Left ventricle myocardium superior (tissue), 1 donor: ENCODE measurements at places on chromosomes 16 and 17.

DNA sequence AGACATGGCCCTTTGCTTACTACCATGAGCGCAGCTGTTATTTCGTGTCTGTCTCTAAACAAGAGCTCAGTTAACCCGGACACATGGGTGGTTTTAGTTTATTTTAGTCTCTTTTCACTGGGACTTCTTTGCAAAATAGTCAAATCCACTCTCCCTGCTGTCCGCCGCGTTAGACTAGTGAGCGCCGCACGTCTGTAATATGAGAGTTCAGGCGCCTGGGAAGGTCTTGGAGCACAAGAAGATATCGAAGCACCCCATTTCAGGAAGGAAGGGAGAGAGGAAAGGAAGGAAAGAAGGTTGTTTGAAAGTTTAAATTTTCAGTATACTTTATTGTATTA is 111.0 kb upstream of the CHMP6 start:
- no peak for DNase-seq

- DNase-seq = no peak
Measured at GRCh38 chr16:74568961-74569631, 37.8 kb downstream of the GLG1 start.

- no peak for DNase-seq
Measured at GRCh38 chr16:78473031-78473699, 373.7 kb downstream of the WWOX start.

DNA sequence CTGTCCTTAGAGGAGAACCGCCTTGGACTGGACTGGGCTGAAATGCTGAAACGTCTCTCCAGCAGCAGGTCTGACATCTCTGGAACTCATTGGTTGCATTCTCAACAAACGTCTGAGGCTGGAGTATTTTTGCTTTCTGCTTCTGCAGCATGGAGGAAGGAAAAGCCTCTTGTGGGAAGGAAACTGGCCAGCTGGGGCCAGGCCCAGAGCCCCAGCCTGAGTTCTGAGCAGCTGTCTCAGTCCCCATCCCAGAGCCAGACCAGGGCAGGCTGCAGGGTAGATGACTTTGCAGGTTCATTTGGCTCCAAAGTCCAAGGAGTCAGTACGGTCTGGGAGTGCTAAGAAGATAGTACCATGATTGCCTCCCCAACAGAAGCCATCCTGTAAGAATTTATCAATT is 18.3 kb downstream of the TEKT3 start:
- peak; percentile 64 for DNase-seq

DNA sequence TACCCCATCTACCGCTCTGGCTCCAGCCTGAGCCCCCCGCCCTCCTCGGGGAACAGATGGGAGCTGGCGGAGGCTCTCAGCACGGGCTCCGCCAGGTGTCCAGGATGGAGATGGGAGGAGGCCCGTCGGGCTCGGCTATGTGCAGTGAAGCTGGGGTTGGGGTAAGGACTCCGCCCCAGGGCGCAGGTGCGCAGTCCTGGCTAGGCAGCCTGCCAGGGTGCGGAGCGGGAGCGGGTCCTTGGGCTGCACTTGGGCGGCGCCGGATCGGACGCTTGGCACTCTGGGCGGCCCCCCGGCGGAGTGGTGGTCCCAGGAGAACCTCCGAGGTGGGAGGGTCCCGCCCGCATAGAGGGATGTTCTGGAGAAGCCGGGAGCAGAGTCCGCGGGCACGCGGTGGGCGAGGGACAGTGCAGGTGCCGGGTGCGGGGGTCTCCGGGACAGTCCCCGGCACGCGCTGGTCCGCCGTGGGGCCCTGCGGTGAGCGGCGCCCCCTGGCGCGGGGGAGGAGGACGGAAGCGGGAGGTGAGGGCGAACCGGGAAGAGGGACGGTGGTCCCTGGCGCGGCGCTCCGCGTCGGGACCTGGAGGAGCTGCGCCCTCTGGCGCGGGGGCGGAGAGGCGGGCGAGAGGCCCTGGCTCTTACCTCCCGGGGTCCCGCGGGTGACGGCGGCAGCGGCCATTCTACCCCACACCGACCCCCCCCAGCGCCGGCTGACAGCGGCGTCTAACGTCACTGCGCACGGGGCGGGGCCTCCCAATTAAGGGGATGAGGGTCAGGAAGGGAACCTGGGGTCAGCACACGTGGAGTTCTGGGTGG is at the start of gene CAMTA2:
CAMTA2 (minus strand) TSS at position 725 of the 816 bp plus-strand sequence. CDS start 1,453 bp downstream, outside the sequence.
- DNase-seq = peak; percentile 96

- DNase-seq = no peak
Measured at GRCh38 chr16:56246051-56246817, 54.9 kb downstream of the GNAO1 start.

DNA sequence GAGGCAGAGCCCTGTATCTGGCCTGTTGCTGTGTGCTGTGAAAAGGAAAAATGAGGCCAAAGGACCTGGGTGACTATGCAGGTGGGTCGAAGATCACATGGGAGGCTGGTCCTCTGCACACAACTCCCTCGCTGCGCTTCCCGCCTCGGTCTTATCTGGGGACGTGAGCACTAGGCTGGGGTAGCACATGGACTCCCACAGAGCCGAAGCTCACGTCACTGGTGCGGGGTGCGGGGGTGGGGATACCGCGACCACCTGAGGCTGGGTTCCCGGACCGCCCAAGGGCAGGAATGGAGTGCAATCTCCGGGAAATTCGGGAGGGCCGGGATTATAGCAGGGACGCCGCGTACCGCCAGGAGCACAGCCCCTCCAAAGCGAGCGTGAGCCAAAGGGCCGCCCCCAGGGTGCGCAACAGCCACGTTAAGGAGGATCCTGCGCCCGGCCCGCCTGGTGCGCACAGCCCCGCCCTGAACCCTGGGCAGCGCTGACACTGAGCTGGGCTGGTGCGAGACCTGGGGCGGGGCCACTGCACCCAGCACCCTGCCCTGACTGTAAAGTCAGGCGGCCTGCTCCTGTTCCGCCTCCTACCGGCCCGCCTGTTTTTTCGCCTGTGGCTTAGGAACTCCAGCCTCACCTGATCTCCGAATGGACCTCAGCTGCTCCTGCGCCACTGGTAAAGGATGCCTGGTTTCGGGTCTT is 4.8 kb downstream of the MT1A start:
- peak; percentile 82 for DNase-seq

DNA sequence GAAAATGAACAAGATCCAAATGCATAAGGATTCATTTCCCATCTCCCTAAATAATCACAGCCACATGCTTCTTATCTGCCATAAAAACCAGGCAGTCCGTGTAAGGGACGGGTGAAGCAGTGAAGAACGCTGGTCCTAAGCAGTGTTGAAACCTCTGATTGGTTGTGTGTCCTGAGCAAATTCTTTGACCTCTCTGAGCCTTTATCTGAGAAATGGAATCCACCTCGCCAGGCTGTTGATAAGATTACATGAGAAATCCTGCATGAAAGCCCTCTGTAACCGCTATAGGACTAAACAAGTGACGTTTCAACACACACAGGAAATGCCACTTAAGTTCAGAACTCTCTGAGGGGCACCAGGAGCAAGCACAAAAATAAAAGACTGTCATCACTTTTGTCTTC is 26.8 kb downstream of the GAS7 start:
- no peak for DNase-seq

DNA sequence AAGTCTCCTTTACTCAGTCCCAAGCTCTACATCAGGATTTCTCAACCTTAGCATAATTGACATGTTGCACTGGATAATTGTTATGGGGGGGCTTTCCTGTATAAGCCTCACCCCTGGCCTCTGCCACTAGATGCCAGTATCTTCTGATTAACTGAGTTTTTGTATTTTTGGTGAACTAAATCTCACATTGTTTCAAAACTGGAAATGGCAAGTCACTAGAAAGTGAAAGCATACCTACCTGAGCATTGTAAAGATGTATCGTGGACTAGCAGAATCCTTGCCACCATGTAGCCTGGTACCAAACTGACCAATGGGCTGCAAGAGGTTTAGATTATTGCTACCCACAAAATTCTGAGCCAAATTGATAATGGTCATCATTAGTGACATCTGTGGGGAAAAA is 15.0 kb downstream of the TOP2A start:
- DNase-seq = no peak

DNA sequence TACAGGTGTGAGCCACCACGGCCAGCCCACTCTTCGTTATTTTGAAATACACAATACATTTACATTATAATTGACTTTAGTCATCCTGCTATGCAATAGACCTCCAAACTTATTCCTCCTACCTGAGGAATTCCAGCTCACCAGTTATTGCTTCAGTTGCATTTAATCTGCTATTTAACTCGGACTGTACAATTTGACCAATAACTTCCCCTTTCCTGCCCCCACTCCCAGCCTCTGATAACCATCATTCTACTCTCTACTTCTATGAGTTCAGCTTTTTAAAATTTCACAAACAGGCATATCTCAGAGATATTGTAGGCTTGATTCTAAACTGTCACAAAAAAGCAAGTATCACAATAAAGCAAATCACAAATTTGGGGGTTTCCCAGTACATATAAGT is 157.0 kb downstream of the COPRS start:
- no peak for DNase-seq

GRCh38 chr16:68289621-68290329 is 21.0 kb downstream of the SLC7A6OS start:
- DNase-seq = no peak

DNA sequence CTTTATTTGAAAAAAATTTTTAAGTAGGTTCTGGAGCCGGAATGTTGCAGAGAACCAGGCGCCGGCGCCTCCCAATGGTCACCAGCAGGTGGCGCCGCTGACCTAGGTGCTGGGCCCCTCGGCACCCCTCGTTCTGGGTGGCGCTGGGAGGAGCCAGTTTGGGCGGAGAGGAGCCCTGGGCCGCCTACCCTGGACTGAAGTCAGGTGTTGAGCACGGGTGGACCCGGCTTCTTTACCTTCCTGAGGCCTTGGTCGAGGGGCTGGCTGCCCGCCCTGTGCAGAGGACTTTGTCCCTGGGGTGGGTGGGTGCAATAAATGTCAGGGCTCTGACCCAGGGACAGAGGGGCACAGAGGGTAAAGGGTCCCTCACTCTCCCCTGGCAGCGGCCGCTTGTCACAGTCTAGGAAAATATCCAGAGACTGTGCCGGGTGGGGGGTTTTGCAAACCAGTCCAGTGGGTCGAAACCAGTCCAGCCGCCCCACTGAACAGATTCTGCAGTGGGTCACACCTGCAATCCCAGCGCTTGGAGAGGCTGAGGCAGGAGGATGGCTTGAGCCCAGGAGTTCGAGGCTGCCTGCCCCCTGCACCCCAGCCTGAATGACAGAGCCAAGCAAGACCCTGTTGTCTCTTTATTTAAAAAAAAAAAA is 30.1 kb upstream of the TNFRSF13B start:
- DNase-seq = peak; percentile 90

DNA sequence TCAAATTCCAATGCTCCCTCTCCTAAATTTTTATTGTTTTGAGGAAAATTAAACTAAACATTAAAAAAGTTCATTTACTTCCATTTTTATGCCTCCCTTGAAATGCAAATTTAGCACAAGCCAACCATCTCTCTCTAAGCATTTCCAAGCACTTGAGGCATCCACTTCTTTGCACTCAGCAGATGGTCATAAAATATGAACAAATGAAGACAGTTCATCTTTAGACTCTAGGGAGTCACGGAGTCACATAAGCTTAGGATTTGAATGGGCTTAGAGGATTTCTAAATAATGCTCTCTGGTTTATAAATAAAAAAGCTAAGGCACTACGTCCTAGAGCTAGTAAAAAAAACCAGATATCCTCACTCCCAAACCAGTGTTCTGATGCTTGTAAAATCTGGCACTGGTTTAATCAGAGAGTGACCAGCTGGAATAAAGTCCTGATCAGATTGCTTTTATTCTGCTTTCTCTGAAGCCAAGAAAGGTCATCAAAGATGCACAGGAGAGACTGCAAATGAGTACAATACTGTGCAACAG is 204.2 kb downstream of the CA10 start:
- no peak for DNase-seq

GRCh38 chr17:47120521-47121095 is 68.5 kb downstream of the CDC27 start:
- no peak for DNase-seq

GRCh38 chr16:86700046-86700945 is 121.9 kb downstream of the FOXL1 start:
- no peak for DNase-seq

DNA sequence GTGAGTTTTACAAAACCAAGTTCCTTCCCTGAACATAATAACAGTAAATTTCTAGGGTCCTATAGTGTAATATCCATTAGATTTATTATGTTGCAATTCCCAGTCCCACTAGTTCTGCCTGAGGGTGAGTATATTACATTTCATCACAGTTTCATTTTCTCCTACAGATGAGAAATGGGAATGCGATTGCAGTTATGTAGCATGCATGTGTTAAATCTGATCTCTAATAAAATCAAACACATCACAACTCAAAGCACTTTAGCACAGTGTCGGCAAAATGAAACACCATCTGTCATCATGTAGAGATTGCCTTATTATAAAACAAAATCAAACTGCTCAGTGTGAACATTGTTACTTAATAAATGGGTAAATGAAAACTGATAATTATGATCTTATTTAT is 180.5 kb upstream of the TOX3 start:
- DNase-seq = no peak

DNA sequence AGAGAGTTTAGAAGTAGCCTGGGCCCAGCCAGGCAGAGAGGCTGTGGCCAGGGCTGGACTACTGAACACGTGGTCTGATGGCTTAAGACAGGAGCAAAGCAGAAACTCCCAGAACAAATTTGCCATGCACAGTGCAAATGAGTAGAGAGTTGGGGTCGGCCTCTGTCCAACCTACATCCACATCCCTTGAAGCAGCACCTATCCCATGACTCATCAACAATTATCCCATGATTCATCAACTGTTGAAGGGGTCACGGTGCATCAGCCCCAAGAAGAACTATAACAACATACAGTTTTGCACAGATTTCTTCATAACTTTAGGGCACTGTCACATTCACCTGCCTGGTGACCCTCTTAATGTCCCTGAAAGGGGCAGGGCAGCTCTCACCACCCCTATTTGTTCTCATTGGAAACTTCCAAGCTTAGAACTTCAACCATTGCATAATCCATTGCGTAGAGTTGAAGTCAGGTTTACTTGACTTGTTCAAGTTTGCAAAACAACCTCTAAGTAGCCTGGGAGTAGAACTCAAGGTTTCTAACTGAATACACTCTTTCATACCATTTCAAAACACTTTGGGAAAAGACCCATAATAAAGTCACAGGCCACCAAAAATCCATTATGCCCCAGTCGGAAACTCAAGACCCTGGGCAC is 235.2 kb upstream of the CDH5 start:
- no peak for DNase-seq

DNA sequence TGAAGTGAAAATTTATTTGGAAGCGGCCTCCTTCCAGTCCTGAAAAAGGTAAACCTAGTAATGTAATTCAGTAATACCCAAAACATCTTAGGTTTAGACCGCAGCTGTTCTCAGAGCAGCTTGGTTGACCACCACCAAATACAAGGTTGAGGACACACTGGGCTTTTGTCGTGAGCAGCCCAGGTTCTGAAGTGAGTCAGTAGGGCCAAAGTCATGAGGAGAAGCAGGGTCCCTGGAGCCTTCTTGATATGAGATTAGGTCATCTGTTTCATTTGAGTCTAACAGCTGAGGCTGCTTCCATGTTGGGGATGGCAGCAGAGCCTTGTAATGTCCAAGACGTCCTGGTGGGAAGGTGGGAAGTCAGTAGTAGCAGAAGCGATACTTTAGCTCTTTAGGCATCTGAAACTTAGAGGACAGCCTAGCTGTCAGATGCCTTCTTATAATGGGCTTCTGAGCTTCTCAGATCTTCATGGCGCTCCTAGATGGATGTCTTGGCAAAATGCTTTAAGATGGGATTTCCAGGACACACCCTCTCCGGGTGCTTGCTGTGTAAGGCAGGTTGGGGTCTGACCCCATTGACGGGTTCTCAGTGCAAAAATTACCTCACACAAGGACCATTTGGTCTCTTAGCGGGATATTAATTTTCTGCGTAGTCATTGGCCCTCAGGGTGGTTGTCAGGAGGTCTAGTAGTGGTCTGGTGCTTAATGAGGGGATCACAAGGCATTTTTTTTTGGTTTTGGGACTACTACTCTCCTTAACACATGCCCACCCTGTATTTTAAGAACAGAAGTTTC is 2.4 kb downstream of the ALKBH5 start:
- DNase-seq = no peak
